Brain (organoid and tissue), 16 donors: ENCODE measurements at places on chromosomes 13 and 19. TPM values are rescaled to one million over a fixed set of nuclear protein-coding genes. Genes with fewer than 3 reads are reported as not detected.

CASP14 gene
- not detected for polyA plus RNA-seq

MCF2L gene
- 61.7 TPM for polyA plus RNA-seq

NLRP7 gene
- polyA plus RNA-seq = not detected

DCUN1D2 gene
- 16.0 TPM for polyA plus RNA-seq

ZNF181 gene
- 1.3 TPM for polyA plus RNA-seq

KLHL1 gene
- 0.12 TPM for polyA plus RNA-seq

CILP2 gene
- 6.1 TPM for polyA plus RNA-seq

SPRYD7 gene
- polyA plus RNA-seq = 5.6 TPM

KEAP1 gene
- polyA plus RNA-seq = 71.4 TPM

MBD3L2B gene
- polyA plus RNA-seq = not detected

NLRP5 gene
- polyA plus RNA-seq = not detected

RNF17 gene
- not detected for polyA plus RNA-seq

FGF14 gene
- polyA plus RNA-seq = 69.9 TPM

ICAM5 gene
- polyA plus RNA-seq = 6.4 TPM
